Omental fat pad (tissue), 4 donors: ENCODE measurements at places on chromosomes 6 and 20. TPM values are rescaled to one million over a fixed set of nuclear protein-coding genes. Genes with fewer than 3 reads are reported as not detected.

DNA sequence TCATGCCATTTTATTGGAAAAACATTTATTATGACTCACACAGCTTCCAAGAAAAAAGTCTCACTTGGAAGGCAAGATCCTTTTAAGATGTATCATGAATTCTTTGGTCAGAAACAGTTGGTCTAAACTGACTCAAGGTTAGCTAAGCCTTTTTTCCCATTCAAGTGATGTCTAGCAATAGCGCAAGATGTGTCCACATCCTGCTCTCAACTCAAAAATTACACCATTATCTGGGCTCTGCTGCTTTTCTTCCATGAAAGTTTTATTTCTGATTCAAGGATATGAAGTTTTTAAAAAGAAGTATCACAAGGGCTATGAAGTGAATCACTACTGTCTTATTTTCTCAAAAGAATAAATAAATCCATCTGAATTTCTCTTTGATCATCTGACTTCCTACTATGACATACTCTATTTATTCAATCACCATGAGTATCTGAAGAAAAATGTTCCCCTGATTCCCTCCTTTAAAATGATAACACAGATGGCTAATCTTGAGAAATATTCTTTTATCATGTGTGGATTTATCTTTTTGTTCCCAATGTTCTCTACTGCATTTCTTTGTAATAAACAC lies 139.2 kb downstream of the AHI1 start:
- DNase-seq = no peak

- no peak for DNase-seq
Measured at GRCh38 chr6:11228935-11229654, 3.4 kb downstream of the NEDD9 start.

DNA sequence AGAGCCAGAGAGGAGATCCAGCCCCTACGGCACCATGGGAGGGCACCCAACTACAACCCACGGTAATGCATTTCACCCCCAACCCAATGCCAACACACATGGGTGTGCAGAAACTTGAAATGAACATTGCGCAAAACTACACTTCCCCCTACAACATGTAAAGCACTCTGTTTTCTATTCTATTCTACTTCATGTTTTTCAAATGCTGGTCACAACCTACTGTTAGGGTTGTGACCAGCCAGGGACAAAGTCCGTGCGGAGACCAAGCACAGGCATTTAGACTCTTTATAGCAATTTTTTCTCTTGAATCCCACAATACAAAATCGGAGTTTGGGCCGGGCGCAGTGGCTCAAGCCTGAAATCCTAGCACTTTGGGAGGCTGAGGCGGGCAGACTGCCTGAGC lies 90.6 kb downstream of the MRPL14 start:
- no peak for DNase-seq

DNA sequence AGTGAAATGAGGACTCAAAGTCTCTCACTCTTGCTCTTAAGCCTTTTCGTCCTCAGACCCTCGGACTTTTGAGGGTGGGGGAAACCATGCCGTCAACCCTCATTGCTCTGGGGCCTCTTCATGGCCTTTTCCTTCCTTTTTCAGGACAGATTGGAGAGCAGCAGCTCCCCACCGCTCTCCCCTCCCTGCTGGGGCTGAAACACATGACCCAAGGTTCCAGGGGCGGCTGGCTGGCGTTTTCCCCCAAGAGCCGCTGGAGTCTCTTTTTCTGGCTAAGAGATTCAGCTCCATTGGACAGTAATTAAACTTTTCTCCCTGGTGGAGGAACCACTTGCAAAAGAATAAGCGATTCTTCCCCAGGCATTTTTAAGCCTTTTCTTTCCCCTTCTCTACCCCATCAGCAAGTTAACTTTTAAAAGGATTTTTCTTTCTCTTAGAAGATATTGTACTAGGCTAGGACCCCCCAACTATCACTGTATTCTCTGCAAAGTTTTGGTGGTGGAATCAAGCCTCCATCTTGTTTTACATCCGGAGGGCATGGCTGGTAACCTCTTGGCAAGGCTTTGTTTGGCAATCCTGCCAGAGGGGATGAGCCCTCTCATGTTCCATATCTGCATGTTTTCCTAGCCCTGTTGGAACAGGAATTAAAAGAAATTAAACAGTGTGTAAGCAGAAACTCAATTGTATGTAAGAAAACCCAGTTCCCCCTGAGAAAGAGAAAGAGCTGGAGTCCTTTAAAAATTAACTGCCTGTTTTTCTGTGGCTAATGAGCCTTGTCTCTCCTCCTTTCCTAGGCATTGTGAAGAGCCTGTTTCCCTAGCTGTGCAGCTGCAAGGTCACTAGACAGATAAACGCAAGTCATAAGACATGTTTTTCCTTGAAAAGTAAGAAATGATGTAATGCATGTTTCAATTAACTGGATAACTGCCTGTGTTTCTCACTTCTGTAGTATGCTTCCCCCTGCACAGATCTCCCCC lies 100.8 kb upstream of the GPR6 start:
- DNase-seq = no peak

Gene CD24
- total RNA-seq = 0.63 TPM

Gene RTN4IP1
- total RNA-seq = 3.6 TPM

Gene PCK1
- total RNA-seq = 103 TPM

Gene RAB44
- 0.19 TPM for total RNA-seq
